M059J (cell line): ENCODE measurements at places on chromosomes 1 and 21. TPM values are rescaled to one million over a fixed set of nuclear protein-coding genes. Genes with fewer than 3 reads are reported as not detected.

The CELA3B gene
- not detected in 2 replicates for total RNA-seq

The GNG12 gene
- 163 and 211 TPM in 2 replicates for total RNA-seq

The SLC35A3 gene
- 35.6 and 36.0 TPM in 2 replicates for total RNA-seq

The C8A gene
- total RNA-seq, result not detected in 2 replicates

DNA sequence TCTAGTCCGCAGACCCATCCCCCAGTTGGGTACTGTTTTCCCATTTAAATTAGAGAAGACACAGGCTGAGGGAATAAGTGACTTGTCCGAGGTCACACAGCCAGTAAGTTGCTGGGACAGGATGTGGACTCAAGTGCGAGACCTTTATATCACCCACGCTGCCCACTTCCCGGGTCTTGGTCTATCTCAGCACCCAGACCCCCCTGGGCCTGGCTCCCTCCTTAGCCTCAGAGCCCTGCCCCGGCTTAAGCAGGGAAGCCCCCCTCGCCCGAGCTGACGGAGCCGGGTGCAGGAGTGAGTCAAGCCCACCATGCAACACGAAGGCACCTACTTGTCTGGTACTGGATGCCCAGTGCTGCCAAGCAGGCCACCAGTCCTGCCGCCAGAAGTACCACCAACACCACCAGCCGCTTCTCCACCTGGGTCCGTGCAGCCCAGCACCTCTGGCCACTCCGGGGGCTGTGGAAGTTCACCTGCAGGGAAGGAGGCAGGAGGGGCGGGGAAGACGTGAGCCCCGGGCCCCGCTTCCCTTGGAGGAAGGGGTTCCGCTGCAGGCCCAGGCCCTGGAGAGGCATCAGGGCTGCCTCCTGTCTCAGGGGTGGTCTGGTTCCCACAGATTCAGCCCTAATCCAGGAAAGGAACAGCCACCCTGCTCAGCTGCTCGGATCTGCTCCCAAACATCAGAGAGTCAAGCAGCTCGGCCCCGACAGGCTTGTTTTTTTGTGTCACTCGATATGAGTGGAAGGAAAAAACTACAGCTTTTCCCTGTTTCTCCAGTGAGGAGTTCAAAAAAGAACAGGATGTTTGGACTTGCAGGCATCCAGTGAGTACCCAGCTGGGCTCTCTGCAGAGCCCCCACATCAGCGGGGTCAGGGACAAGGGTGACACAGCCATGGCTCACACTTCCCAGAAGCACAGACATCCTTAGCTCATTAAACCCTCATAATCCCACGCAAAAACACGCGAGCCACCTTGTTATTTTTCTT, 11.1 kb downstream of the ECE1 start:
- DNase-seq, result no peak

The ZNF678 gene
- total RNA-seq, result 2.0 and 4.1 TPM in 2 replicates

- no peak for DNase-seq
These were observed 14.7 kb downstream of the NAV1 start for GRCh38 chr1:201553496-201554189.

The RCSD1 gene
- total RNA-seq, result 0.15 and 0.81 TPM in 2 replicates

DNA sequence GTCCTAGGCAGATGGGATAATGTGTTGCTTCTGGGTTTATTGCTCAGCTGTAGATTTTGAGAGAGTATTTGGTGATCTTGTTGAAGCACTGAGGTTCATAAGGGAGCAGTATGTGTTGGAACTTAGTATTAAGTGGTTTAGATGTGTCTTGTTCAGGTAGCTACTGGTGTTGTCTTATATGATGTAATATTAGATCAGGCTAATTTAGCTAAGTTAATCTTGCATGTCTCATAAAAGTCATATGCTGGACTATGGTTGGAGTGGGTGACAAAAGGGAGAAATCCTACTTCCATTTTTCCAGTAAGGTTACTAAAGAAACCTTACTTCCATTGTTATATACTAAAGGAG, 196.4 kb downstream of the CLEC20A start:
- DNase-seq, result no peak

DNA sequence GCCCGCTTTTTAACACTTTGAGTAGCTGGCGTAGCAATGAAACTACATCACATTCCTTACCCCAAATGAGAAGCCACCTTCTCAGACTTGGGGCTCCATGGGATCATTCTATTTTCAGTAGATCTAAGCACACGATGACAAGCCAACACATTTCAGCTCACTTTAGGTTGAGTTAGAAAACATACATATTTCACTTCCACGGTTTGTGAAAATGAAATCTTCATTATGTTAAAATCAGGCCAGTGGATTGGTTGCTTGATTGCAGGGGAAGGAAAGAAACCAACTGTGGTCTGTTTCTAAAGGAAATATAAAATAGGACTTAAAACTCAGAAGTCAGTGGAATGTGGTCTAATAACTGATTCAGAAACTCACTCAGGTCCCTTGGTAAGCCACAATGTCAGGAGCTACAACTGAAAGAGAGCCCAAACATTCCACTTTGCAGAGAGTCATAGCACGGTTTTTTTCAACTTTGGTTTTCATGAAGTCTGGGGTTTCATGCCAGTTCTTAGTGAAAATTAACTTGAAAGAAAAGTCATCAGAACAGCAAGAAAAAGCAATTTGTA, 82.3 kb upstream of the TIAM1 start:
- DNase-seq, result no peak

The CYP4A22 gene
- total RNA-seq, result not detected in 2 replicates

- peak; percentile 5 for DNase-seq
These were observed 470.2 kb downstream of the DISC1 start for GRCh38 chr1:232096751-232097150.

GRCh38 chr1:7529917-7530316, 241.2 kb upstream of the VAMP3 start:
- DNase-seq, result no peak

DNA sequence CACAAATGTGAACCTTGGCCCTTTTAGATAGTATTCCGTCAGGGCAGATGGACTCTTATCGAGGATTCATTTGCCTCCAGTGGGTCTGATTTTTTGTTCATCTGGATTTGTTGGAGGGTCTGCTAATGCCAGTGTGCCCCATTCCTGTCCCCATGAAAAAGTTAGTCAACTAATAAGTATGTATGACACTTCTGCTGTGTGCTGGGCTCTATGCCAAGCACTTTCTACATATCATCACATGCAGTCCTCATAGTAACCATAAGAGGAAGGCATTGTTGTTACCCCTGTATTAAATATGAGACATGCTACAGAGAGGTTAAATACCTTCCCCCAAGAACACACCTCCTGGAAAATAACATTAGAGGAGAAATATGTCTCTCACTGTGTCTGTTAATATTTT, 46.6 kb upstream of the MAB21L3 start:
- DNase-seq, result peak; percentile 18

GRCh38 chr1:32406629-32407111, 12.4 kb upstream of the BSDC1 start:
- no peak for DNase-seq

DNA sequence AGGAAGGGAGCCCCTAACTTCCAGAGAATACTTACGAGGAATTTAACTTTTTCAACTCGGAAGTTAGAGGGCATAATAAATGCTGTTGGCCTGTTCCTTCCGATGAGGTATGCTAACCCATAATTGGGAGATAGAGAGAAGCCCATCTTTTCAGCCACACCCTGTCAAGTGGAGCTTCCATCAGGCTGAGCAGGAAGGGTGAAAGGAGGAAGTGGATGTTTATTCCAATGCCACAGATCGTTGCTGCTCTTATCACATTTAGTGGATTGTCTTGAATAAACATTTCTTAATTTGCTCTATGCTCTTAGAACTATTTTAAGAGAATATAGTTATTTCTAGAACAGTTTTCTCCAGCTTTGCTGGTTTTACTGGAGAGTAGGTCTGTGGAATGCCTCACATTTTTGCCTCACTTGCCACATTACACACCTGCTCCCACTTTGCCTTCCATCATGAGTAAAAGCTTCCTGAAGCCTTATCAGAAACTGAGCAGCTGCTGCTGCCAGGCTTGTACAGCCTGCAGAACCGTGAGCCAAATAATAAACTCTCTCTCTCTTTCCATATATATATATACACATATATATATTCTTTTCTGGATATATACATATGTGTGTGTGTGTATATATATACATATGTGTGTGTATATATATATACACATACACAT, 60.0 kb upstream of the RGS21 start:
- no peak for DNase-seq

GRCh38 chr1:226248091-226248490, 24.6 kb downstream of the MIXL1 start:
- no peak for DNase-seq
